ENCODE measurements at places on chromosomes 6 and 20.

- no peak for DNase-seq
Observed at GRCh38 chr6:82216549-82216948, 31.0 kb downstream of the IBTK start.

DNA sequence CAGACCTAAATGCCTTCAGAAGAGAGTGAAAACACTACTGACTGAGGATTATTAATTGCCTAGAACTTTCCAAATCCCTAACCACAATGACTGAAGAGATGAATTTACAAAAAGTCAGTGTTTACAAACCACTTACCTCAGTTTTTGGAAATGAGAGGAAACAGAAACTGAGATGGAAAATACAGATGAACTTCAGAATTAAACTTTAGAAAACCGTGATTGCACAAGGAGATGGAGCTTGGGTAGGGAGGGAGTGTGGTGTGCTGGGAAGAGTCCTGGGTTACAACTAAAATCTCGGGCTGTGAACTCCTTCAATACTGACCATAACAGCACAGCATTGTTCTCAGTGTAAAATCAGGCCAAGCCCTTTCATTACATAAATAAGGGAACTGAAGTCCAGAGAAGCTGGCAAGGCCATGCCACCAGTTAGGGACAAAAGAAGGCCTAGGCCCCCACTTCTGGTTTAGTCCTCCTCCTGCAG, 4.0 kb downstream of the ELMO2 start:
- no peak for DNase-seq

DNA sequence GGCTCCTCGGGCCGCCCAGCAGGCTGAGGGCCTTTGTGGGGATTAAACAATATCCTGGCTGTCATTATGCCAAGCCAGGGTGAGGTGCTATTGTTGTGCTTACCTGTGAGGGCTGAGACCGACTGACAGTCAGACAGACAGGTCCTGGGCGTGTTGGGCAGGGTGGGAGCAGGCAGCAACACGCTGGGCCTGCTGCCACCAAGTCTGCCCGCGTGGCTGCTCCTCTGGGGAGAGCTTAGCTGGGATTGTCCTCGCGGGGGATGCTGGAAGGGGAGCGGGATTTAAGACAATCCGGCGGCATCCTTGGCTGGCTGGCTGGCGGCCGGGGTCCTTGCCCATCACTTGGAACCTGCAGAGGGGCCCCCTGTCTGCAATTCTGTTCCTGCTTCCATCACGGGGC, 20.0 kb downstream of the ITPR3 start:
- no peak for DNase-seq

GRCh38 chr6:30042914-30043313, 18.2 kb upstream of the POLR1H start:
- no peak for DNase-seq

Data from activated CD8-positive, alpha-beta memory T cell treated with anti-CD3 and anti-CD28 coated beads for 24 hours (primary cell).